ENCODE measurements at places on chromosomes 1 and 21.

- DNase-seq = no peak
Measured at GRCh38 chr1:43034195-43034658, 75.6 kb upstream of the SLC2A1 start.

GRCh38 chr21:31364253-31364945 lies 20.3 kb upstream of the TIAM1 start:
- no peak for DNase-seq

- DNase-seq = peak; percentile 96
Measured at GRCh38 chr1:16913833-16914662, 7.7 kb upstream of the CROCC start.

GRCh38 chr1:157390651-157391050 lies 161.7 kb downstream of the FCRL5 start:
- DNase-seq = peak; percentile 77

DNA sequence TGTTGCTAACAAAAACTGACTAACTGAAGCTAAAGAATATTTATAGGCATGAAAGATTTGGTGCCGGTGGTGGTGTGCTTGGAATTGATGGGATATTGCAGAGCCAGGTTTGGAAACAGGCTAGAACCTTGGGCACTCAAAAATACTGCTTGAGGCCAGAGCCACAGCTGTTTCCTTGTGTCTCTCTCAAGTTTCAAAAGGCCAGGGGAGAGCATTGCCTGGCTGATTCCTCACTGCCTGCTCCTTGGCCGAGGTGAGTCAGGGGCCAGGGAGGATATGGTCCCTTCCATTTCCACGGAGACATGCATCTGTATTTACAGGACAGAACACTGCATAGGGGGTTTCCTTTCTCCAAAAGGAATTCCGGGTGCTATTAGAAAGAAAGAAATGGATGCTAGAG lies 36.1 kb upstream of the IVNS1ABP start:
- no peak for DNase-seq

- DNase-seq = no peak
Measured at GRCh38 chr1:59125676-59126320, 171.1 kb upstream of the FGGY start.

- DNase-seq = no peak
Measured at GRCh38 chr1:61450872-61451571, 273.9 kb downstream of the TM2D1 start.

Data from fibroblast of skin of left biceps (primary cell).